ENCODE measurements at places on chromosomes 3 and 15. TPM values are rescaled to one million over a fixed set of nuclear protein-coding genes. Genes with fewer than 3 reads are reported as not detected.

CHRNB4 gene
- not detected for total RNA-seq

SLC28A1 gene
- total RNA-seq = not detected

PRSS50 gene
- total RNA-seq = 0.23 TPM

PPP1R14D gene
- not detected for total RNA-seq

Data from ovary (tissue), 10 donors.